ENCODE measurements at places on chromosomes 4 and X.

GRCh38 chr4:40289366-40290188 is 45.6 kb upstream of the CHRNA9 start:
- no peak for DNase-seq

DNA sequence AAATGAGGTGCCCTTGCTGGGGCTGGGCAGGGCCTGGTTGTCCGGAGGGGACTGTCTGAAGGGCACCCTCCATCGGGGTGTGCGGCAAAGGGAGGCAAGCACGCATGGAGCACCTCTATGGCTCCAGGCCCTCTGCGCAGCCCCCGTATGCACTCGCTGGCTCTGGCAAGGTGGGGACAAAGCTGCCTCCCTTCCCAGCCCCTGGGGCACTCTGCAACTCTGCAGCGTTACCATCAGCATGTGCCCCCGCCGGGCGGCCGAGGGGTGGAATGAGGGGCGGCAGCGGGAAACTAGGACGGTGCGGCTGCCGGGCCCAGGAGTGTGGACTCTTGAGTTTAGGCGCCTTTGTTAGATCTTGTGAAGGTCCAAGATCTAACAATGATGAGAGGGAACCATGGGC is 26.4 kb downstream of the TRMT44 start:
- DNase-seq: no peak

GRCh38 chr4:36326476-36327029 is 45.1 kb downstream of the DTHD1 start:
- DNase-seq: no peak

DNA sequence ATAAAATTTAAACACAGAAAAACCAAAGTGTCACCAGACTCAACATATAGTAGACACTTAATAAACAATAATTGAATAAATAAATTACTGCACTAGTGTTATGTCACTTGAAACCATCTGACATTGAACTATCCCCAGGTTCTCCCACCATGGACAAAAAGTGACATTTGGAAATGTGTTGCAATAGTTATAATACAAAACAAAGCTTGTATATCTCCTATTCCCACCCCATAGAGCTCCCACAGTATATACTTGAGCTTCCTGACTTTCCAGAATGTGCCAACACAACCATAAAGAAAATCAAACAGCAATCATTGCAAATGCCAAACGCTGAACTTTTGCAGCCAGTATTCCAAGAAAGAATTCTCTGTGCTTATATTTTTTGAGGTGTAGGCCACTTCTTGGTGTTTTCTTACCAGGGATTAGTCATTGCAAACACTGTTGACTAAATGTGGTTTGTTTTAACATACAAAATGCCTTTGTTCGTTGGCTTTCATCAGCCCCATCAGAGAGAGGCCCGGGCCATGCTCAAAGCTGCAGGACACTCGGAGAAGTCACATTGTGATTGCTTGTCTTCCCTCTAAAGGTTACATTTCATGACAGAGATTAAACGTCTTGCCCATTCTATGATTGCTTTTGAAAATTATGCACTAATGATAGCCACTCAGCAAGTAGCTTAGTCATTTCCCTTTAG is 33.8 kb downstream of the PPARGC1A start:
- DNase-seq: no peak

DNA sequence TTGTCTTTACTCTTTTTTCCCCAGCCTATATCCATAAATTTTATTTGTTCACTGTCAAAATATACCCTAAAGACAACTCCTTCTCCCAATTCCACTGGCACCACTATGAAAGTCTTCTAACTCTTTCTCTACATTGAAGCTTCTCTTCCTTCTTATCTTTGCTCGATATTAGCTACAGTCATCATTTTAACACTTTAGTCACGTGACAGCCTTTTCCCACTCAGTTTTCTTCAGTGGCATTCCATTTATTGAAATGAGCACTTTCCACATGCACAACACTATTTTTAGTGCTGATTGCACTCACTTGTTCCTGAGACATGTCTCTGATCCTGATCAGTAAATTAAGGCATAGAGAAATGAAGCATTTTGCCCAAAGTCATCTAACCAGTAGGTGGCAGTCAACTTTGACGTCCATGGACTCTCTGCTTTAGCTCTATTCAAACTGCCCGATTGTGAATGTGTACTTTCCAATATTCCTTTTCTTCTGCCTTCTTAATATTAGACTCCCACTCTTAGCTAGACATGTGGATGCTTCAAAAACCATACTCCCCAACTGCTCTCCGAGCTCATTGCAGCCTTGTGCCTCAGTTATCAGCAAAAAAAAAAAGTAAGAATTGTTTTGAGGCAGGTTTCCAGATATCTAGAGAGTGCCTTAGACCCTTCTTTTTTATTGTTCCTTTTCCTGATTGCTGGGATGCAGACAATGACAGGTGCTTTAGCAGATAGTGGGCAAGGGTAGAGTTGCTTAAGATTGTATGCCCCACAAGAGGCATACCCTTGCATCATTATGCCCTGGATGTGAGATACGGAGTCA is 394.4 kb upstream of the ADGRL3 start:
- DNase-seq: no peak

DNA sequence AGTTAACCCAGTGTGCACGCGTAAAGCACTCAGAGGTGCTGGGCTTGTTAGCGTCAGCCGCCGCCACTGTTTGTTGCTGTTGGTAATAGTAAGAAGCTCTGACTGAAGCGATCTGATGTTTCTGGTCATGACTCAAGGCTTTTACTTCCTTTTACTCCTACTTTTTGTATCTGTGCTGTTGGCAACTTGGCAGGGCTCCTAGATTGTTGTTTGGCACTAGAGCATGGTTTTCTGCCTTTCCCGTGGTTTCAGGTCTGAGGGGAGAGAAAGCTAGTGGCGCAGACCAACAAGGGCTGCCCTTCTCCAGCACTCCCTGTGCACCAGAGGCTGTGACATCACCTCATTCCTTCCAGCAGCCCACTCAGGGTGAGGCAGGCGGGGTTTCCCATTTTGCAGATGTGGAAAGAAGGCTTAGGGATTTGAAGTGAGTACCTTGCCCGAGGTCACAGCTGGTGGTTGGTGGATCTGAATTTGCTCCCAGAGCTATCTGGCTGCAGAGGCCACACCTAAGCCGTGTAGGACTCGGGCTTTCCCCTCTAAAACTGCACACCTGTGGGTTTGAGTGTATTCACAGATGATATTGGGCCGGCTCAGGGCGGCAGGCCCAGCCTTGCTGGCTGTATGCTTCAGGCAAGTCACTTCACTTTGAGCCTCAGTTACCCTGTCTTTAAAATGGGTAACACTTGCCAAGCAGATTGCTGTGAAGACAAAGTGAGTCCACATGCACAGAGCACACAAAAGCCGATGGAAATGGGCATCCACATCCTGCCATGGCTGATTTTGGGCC is 51.2 kb upstream of the TADA2B start:
- no peak for DNase-seq

DNA sequence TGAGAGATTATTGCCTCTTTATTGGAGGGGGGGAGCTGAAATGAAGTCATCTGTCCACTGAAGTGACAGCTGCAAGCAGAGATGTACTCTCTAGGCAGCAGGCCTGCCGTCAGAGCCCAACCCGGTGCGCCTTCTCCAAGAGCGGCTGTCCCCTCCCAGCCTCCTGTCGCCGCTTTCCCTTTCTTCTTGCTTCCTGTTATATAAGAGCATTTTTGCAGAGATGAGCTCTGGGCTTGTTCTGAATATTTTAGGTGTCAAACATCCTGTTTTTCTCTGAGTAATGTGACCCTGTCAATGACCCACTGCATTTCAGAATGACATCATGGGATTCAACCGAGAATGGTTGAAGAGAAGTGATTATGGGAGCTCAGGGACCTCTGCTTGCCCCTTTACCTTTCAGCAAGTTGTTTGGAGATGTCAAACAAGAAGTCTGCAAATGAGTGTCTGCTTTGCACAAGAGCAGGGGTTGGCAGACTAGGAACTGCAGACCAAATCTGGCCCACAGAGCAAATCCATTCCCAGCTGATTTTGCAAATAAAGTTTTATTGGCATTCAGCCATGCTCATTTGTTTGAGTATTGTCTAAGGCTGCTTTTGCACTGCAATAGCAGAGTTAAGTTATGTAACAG is 79.9 kb downstream of the SLC9A6 start:
- no peak for DNase-seq

- no peak for DNase-seq
Measured at GRCh38 chrX:1416327-1416784, 24.4 kb upstream of the SLC25A6 start.

All from stimulated activated CD8-positive, alpha-beta memory T cell treated with anti-CD3 and anti-CD28 coated beads, Interleukin-15, amount 100 ng/mL, for 24 hours (primary cell).